H9 (cell line): ENCODE measurements at places on chromosomes 16 and 17.

DNA sequence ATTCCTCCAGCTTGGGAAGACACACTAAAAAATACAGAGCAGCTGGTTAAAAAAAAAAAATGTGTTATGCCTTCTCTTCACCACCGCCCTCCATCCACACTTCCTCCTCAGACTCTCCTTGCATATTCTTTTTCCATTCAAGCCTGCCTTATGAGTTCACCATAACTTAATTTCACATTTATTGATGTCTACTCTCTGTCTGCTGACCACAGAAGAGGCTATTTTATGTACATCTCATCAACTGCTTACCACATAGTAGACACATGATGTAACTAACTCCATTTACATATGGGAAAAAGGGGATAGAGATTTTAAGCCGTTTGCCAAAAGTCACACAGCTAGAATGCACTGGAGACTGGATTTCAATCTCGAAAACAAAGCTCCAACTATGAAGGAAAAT, 409.8 kb downstream of the CDH11 start:
- no peak for DNase-seq
- H3K27me3 ChIP-seq = no peaks in the 10 kb centered on the region
- H3K4me1 ChIP-seq = no peaks in the 10 kb centered on the region
- no peaks in the 10 kb centered on the region for H3K36me3 ChIP-seq
- no peak overlapping the region for H3K27ac ChIP-seq
- H3K4me3 ChIP-seq = no peak overlapping the region

- H3K4me3 ChIP-seq = no peak overlapping the region
- H3K27me3 ChIP-seq = no peaks in the 10 kb centered on the region
- no peaks in the 10 kb centered on the region for H3K4me1 ChIP-seq
- no peak overlapping the region for H3K27ac ChIP-seq
- peaks cover 24% of the 10 kb centered on the region for H3K36me3 ChIP-seq
Measured at GRCh38 chr17:80243526-80244433, 16.9 kb upstream of the RNF213 start.

DNA sequence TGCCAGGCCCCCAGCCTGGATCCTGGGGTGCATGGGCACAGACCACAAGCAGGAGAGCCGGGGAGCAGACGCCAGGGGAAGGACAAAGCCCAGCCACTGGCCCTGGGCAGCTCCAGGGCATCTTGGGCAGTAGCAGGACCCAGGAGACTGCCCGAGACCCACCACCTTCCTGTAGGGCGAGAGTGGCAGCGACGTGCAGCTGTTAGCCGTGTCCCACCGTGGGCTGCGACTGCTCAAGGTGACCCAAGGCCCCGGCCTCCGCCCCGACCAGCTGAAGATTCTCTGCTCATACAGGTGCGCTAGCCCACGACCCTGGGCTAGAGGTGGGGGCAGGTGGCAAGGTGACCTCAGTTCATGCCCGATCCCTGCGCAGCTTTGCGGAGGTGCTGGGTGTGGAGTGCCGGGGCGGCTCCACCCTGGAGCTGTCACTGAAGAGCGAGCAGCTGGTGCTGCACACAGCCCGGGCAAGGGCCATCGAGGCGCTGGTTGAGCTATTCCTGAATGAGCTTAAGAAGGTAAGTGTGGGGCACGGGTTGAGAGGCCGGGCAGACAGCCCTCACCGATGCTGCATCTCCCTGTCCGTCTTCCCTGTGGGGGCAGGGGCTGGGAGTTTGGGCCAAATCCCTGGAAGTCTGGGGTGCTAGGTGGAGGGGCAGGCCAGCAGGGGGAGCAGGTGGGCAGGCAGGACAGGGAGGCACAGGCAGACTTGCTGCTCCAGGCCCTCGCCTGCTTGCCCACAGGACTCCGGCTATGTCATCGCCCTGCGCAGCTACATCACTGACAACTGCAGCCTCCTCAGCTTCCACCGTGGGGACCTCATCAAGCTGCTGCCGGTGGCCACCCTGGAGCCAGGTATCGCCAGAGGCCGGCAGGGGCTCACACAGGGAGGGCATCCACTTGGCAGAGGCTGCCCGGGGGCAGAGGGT, 13.5 kb upstream of the SMIM5 start:
- DNase-seq = peak; percentile 96
- no peak overlapping the region; the same call in 2 of the 3 replicates for H3K4me3 ChIP-seq
- H3K4me1 ChIP-seq = no peaks in the 10 kb centered on the region
- no peaks in the 10 kb centered on the region for H3K36me3 ChIP-seq
- H3K27ac ChIP-seq = no peak overlapping the region

DNA sequence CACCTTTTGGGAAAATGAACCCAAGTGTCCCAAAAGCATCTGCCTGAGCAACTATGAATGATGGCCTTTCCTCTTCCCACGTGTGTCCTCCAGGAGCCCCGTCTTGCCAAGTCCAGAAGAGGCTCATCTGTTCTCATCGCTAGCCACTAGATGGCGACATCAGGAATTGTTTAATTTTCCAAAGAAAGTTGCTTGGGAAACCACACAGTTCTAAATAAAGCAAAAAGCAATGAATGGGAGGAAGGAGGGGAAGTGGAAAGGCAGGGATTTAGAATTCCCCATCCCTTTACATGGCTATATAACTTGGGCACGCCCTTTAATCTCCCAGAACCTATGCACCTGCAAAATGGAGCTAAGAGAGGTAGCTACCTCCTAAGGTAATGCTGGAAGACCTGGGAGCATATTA, 9.0 kb upstream of the CDH5 start:
- peak; percentile 62 for DNase-seq
- H3K27ac ChIP-seq = no peak overlapping the region
- H3K4me3 ChIP-seq = no peak overlapping the region
- peaks cover 3% of the 10 kb centered on the region; the same call in 1 of the 2 replicates for H3K4me1 ChIP-seq
- H3K36me3 ChIP-seq = no peaks in the 10 kb centered on the region

GRCh38 chr17:65548269-65548969, 13.0 kb downstream of the AXIN2 start:
- H3K27me3 ChIP-seq = no peaks in the 10 kb centered on the region; the same call in 1 of the 2 replicates
- H3K4me1 ChIP-seq = peaks cover 6% of the 10 kb centered on the region
- no peak overlapping the region for H3K27ac ChIP-seq
- DNase-seq = no peak
